ENCODE measurements at places on chromosomes 6 and 20. TPM values are rescaled to one million over a fixed set of nuclear protein-coding genes. Genes with fewer than 3 reads are reported as not detected.

Gene MUCL3
- not detected for total RNA-seq

Gene COL11A2
- total RNA-seq, result 0.59 TPM

Gene CDYL
- total RNA-seq, result 18.4 TPM

Gene NKAIN2
- not detected for total RNA-seq

DNA sequence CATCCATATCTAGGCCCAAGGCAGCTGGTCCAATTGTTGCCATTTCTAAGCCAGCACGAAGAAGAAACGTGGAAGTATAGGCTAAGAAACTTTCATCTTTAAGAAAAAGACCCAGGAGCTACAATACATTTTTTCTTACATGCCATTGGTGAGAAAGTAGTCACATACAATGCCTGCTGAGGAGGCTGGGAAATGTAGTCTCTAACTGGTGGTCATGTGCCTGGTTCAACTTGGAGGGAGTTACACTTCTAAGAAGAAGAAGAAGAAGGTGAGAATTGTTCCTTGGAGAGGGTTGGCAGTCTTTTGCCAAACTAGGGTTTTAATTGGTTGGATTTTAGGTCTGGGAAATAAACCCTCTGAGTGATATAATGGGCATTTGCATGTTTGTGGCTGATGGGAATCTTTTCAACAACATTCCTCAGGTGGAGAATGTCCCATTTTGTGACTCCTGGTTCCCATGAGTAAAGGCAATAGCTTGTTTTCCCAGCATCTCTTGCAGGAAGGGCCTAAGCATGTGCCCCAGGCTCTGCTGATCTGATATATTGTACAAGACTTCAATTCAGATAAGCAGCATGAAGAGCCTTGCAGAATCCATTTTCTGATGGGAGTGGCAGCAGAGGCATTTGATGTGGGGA lies 47.0 kb upstream of the PREP start:
- no peak for DNase-seq

- peak; percentile 63 for DNase-seq
These were observed 61.5 kb downstream of the GPX5 start for GRCh38 chr6:28586962-28587745.

- DNase-seq, result no peak
These were observed 249.8 kb upstream of the JARID2 start for GRCh38 chr6:14995966-14996602.

GRCh38 chr6:11207199-11207968 lies 25.1 kb downstream of the NEDD9 start:
- no peak for DNase-seq

- no peak for DNase-seq
These were observed 20.9 kb upstream of the GATA5 start for GRCh38 chr20:62496568-62497218.

- DNase-seq, result peak; percentile 43
These were observed 109.5 kb downstream of the SNX5 start for GRCh38 chr20:17859002-17859615.

DNA sequence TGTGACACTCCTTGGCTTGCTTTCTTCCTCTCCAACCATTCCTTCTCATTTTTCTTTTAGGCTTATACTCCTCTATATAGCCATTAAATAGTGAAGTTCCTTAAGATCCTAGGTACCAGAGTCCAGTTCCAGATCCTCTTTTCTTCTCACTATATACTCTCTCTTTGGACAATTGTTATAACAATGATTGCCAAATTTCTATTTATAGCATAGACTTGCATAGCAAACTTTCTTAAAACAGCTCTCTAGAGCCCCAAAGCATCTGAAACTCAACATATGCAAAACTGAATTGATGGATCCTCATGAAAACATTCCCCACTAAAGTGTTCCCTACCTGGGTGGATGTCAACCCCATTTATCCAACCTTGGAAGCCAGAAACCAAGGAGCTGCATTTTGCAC lies 13.4 kb downstream of the PHIP start:
- no peak for DNase-seq

DNA sequence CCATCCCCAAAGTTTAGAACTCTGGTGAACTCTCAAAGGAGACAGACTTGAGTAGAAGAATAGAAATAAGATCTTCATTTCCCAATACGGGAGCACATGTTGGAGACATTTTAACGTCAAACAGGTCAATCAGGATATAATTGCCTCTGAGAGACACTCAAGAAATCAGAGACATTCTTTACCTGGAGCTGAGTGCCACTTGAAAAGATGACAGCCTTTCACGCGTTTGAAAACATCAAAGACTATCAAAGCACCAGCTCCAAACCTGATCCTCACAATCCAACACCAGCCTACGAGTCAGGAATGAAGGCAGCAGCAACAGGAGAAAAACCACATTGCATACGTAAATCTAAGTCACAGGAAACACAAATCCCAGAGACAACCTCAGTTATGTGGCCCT lies 571.5 kb upstream of the CDH4 start:
- no peak for DNase-seq

DNA sequence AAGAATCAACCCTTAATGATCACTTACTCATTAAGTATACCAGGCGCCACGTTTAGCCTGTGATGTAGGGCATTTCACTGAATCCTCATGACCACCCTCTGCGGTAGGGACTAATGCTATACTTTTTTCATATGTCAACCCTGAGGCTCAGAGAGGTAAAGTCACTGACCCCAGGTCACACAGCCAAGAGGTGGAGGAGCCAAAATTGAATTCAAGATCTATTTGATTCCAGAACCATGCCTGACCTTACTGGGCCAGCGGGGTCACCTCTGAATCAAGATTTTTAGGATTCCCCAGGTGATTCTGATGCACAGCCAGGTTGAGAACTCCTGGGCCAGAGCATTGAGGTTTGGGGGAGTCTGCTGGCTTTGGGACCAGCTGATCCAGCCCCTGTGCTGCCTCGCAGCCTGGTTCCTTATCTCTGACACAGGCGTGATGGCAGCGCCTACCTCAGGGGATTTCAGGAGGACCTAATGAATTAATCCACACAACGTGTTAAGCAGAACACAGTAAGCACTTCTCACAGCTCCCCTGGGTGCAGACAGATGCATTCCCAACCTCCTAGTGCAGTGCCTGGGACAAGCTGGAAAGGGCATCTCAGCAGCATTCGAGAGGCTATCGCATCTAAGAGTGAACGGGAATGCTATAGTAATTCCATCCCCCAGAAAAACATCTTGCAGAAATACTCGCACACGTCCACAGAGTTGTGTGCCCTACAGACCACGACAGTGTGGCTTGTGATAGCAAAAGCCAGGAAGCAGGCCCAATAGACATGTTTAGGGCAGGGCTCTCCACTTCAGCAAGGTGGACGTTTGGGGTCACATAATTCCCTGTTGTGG lies 101.4 kb upstream of the PTPN1 start:
- no peak for DNase-seq

DNA sequence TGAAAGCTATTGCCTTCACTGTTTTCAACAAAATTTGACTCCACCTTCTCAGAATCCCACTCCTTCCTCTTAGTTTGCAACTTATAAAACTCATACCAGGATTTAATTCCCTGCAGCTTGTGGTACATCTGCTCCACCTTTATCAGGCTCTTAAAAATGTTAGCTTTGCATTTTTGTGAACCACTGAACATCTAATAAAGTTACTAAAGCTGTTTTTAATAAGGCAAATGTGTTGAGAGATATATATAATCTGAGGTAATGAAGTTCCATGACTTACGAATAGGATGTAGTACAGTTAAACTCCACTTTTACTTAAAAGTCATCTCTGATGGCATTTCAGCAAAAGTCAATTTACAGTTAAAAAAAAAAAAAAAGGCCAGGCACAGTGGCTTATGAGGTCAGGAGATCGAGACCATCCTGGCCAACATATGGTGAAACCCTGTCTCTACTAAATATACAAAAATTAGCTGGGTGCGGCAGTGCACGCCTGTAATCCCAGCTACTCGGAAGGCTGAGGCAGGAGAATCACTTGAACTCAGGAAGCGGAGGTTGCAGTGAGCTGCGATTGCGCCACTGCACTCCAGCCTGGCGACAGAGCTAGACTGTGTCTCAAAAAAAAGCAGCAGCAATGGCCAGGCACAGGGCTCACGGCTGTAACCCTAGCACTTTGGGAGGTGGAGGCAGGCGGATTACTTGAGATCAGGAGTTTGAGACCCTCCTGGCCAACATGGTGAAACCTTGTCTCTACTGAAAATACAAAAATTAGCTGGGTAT lies 106.2 kb downstream of the KIF13A start:
- DNase-seq, result no peak

Data from liver (tissue), 10 donors.